NCI-H524 (cell line): ENCODE measurements at places on chromosomes 1 and 21.

GRCh38 chr1:232611834-232612233, 18.1 kb downstream of the SIPA1L2 start:
- no peak for DNase-seq

GRCh38 chr1:34621916-34622315, 132.9 kb upstream of the GJB5 start:
- no peak for DNase-seq

GRCh38 chr1:18640228-18641004, 9.8 kb downstream of the PAX7 start:
- DNase-seq: peak; percentile 23

GRCh38 chr1:66132324-66132723, 339.6 kb downstream of the PDE4B start:
- no peak for DNase-seq

- DNase-seq: peak; percentile 11
These were observed at the start of gene MAP1LC3C for GRCh38 chr1:241999026-241999425. TSS of gene MAP1LC3C (minus strand) at chr1:241999098. CDS start at chr1:241999008, 90 bp downstream.

- DNase-seq: no peak
These were observed 98.3 kb downstream of the BACH1 start for GRCh38 chr21:29396951-29397455.

DNA sequence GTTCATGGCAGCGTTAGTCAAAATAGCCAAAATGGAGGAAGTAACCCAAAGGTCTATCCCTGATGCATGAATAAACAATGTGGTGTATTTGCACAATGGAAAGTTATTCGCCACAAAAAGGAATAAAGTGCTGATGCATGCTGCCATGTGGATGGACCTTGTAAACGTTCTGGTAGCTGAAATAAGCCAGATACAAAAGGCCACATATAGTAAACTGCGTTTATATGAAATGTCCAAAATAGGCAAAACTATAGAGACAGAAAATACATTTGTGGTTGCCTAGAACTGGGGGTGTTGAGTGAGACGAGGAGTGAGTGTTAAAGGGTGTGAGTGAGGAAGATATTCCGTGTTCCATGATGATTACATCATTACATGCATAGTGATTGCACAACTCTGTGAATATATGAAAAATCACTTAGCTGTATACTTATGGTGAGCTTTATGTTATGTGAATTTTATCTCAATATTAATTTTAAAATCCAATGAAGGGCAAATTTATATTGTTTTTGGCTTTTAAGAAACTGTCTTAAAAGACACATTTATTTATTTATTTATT, 321.3 kb downstream of the KIF26B start:
- DNase-seq: no peak

DNA sequence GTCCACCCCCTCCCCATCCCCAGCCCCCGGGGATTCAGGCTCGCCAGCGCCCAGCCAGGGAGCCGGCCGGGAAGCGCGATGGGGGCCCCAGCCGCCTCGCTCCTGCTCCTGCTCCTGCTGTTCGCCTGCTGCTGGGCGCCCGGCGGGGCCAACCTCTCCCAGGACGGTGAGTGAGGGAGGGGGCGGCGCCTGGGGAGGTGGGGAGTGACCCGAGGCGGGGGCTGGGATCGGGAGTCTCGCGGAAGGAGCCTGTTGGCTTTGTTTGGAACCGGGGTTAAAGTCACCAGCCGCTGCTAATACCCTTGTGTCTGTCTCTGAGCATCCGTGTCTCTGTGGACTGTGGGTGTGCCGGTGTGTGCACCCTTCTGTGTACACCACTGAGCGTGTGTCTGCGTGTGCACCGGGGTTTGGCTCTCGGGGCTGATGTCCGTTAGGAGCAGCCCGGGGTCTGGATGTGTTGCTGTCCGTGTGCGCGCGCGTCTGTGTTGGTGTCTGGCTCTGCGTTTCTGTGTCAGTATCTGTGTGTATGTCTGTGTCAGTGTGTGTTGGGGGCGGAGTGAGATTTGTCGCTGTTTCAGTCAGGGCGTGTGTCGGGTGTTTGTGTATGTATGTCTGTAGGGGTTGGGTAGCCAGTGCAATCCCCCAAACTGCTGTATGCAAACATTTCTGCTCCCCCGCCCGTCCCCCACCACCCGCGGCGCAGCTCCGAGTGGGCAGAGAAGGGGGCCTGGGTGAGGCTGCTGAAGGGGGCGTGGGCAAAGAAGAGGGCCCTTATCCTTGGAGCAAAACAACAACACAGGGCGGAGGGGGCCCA, 480 bp downstream of the CADM3 start:
- DNase-seq: peak; percentile 31

- no peak for DNase-seq
These were observed 58.9 kb downstream of the VPS26C start for GRCh38 chr21:37208056-37208721.

GRCh38 chr1:166988974-166989515, at the start of gene MAEL:
TSS of gene MAEL (plus strand) at chr1:166989280. CDS start at chr1:166989353, 73 bp downstream.
- DNase-seq: no peak

DNA sequence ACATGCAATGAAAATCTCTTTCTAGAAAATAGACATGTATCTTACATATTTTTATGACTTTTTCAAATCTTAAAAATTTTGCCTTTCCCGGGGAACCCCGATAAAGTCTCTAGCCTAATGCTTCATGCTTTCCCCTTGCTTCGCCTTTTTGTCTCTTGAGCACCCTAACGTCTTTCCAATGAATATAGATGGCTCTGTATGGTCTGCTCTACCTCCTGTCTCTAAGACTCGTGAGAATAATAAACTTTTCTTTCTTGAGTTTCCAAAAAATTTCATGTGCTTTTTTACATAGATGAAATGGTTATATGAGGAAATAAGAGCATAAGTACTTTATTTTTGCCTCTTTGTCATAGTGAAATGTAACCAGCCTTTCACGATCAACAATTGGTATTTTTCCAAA, 202.6 kb downstream of the PDE4B start:
- DNase-seq: no peak

GRCh38 chr1:221263831-221264767, 384.9 kb downstream of the HLX start:
- peak; percentile 90 for DNase-seq

DNA sequence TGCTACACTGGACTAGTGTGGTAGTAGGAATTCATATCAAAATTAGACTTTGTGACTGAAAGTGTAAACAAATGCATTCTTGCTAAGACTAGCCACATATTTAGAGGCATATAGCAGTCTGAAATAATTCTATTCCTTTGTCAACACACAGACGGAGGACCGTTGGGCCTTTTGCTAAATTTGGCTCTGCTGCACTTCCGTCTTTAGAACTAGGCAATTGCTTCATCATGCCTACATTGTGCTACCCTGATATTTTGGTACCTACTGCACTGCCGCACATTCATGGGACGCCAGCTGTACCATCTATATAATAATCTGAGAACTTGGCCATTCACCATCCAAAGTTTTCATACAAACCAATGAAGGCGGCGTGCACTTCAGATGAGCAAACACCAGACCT, 346.8 kb downstream of the KIF26B start:
- no peak for DNase-seq

GRCh38 chr1:147579532-147579931, 38.2 kb downstream of the BCL9 start:
- DNase-seq: no peak

GRCh38 chr1:154968731-154969130, 1.8 kb downstream of the SHC1 start:
- DNase-seq: no peak

DNA sequence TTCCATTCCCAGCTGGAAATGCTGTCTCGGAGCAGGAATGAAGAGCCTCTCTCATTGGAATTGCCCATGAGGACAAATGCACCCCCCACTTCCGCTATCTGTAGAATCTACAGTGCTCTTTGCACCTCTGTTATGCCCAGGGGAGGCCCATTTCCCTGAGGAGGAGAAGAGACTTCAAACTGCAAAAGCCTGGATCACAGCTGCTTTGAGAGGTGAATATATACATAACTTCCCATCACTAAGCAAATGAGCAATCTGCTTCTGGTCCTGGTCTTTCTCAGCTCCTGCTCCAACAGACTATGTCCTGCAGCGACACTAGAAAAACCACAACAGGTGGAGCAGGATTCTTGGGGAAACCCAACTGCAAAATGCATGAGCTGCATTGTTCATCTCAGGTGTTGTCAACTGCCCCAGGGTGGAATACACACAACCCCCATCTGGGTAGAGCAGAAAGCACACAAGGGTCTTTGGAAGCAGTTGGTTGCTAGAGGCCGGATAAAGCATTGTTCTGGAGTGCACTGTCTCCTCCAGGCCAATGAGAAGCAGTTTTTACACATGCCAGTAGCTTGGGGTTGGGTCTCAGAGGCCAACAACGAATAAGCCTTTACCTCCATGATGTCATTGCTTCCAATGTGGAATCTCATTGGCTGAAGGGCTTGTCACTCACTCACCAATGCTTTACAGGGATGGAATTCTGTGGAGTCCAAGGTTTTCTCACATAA, 67.7 kb upstream of the RAB4A start:
- no peak for DNase-seq

DNA sequence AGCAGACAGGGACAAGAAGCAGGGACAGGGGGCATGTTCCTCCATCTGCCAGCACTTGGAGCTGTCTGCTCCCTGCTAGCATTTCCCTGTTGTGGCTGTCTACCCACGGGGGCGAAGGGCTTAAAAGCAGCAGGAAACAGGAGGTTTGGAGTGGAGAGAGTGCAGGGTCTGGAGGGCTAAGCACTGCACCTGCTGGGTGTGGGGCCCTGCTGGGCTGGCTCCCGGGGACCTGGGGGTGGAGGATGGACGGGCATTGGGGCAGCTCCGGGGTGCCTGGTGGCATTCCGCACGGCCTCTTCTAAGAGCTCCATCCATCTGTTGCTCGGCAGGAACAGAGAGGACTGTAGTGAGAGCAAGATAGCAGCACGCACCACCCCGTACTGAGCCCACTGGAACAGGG, 21.2 kb downstream of the LRRC71 start:
- DNase-seq: peak; percentile 85

DNA sequence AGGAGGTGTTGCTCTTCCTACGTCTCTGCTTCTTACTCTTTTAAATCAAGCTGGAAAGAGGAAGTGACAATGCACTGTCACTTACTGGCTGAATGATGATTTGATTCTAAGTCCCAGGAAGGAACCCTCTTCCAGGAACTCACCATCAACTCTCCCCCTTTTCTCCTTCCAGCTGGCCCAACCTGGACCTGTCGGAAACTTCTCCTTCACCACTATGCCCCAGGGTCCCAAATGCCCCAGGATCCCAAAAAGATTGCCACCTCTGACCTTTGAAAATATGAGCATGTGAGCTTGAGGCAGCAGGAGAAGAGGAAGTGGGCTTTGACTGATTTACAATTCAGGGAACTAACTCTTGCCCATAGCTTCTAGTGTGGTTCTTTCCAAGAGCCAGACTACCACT, 5.3 kb upstream of the ADAMTS5 start:
- DNase-seq: no peak

DNA sequence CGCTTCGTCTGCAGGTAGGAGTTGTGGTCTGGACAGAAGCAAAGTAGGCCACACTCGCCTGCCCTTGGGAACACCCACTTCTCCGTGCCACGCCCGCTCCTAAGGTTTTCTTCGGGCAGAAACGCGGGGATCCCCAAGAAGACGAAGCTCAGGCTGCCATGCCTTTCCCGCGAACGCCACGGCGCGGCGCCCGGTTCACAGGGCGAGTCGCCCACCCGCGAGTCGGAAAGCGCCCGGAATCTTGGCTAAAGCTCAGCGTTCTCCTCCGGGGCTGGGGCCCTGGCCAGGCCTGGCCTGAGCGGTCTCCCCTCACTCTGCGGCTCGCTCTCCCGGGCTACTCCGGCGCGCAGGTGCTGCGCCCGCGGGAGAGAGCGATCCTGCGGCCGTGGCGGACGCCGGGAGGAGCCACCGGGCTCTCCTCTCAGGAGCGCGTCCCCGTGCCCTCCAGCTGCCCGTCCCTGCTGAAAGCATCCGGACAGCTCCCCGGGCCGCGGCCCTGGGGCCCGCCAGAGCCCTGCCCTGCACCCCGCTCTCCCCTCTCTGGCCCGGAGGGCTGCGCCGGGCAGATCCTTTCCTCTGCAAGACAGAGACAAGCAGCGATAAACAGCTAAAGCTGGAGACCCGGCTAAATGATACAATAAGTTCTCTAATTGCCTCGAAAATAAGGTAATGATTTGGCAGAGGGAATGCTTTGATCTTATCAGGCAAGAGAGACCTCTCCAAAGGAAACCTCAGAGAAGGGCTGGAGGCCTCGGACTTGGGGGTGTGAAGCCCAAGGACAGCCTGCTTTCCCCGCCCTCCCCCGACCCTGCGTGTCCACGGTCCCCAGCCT, 6.7 kb upstream of the WNT2B start:
- peak; percentile 27 for DNase-seq

DNA sequence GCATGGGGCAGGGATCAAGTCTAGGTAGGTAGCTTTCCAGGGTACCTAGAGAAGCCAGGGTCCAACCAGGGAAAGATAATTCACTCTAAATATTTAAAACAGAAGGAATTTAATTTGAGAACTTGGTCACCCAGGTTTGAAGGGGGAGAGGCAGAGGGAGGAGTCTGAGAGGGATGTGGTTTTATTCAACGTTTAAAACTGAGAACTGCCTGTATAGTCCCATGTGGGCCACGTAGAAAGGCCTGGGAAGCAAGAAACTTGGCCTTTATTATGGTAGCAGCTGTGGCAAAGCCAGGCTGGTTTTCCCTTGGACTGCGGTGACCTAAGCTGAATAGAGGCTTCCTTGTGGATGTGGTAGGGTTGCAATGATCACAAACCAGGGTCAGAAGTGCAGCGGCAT, 42.0 kb upstream of the DUSP10 start:
- no peak for DNase-seq

GRCh38 chr1:213737398-213738035, 250.3 kb upstream of the PROX1 start:
- DNase-seq: no peak

- DNase-seq: no peak
These were observed 32.3 kb upstream of the ETS2 start for GRCh38 chr21:38773099-38774061.

GRCh38 chr1:67345556-67345955, 37.9 kb downstream of the IL12RB2 start:
- DNase-seq: no peak

- DNase-seq: peak; percentile 14
These were observed 4.9 kb upstream of the NPL start for GRCh38 chr1:182784556-182785171.

DNA sequence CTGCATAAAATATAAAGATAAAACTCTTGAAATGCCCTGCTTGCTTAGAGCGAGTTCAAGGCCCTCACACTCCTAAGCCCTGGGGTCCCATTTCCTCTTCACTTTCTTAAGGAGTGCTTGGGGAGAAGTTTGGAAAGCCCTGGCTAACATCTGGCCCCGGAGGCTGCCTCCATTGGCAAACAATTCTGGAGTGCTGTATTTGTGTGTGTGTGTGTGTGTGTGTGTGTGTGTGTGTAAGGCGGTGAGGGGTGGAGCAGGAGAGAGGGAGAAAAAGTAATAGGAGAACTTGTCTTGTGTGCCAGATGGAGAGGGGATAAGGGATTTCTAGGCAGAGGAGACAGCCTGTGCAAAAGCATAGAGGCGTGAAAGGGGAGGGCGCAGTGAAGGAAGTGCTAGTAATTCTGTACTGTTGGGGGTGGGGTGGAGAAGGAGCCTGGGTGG, 578 bp upstream of the TRIM62 start:
- peak; percentile 92 for DNase-seq

DNA sequence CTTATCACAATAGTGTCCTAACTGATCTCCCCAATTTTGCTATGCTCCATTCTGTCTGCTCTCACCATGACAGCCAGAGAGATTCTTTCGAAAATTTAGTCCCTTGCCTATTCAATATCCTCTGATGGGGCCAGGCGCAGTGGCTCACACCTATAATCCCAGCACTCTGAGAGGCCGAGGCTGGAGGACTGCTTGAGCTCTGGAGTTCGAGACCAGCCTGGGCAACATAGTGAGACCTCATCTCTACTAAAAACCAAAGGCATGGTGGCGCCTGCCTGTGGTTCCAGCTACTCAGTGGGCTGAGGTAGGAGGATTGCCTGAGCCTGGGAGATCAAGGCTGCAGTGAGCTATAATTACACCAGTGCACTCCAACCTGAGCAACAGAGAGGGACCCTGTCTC, 16.1 kb upstream of the PDZK1IP1 start:
- no peak for DNase-seq
